Lower lobe of right lung (tissue), 2 donors: ENCODE measurements at places on chromosomes 3 and 15. TPM values are rescaled to one million over a fixed set of nuclear protein-coding genes. Genes with fewer than 3 reads are reported as not detected.

The SV2B gene
- 1.2 TPM for total RNA-seq

The CRYGS gene
- total RNA-seq: 4.0 TPM

The MEF2A gene
- total RNA-seq: 80.1 TPM

The TTLL13 gene
- total RNA-seq: not detected

The AVEN gene
- total RNA-seq: 8.9 TPM

The ARL14 gene
- total RNA-seq: not detected

- no peaks in the 10 kb centered on the region for H3K36me3 ChIP-seq
- no peak overlapping the region for H3K27ac ChIP-seq
- H3K4me1 ChIP-seq: peaks cover 16% of the 10 kb centered on the region
- H3K27me3 ChIP-seq: peaks cover 98% of the 10 kb centered on the region
- DNase-seq: no peak
- no peak overlapping the region for H3K4me3 ChIP-seq
These were observed 84.4 kb downstream of the NR2F2 start for GRCh38 chr15:96414875-96415274.

- no peaks in the 10 kb centered on the region for H3K27me3 ChIP-seq
- no peaks in the 10 kb centered on the region for H3K36me3 ChIP-seq
- H3K4me1 ChIP-seq: no peaks in the 10 kb centered on the region
- DNase-seq: no peak
- H3K4me3 ChIP-seq: no peak overlapping the region
These were observed 78.9 kb downstream of the FAM81A start for GRCh38 chr15:59516655-59517461.

GRCh38 chr15:35514759-35515158, 31.2 kb downstream of the DPH6 start:
- no peaks in the 10 kb centered on the region for H3K36me3 ChIP-seq
- no peak overlapping the region for H3K4me3 ChIP-seq
- no peaks in the 10 kb centered on the region for H3K4me1 ChIP-seq
- no peaks in the 10 kb centered on the region for H3K27me3 ChIP-seq

DNA sequence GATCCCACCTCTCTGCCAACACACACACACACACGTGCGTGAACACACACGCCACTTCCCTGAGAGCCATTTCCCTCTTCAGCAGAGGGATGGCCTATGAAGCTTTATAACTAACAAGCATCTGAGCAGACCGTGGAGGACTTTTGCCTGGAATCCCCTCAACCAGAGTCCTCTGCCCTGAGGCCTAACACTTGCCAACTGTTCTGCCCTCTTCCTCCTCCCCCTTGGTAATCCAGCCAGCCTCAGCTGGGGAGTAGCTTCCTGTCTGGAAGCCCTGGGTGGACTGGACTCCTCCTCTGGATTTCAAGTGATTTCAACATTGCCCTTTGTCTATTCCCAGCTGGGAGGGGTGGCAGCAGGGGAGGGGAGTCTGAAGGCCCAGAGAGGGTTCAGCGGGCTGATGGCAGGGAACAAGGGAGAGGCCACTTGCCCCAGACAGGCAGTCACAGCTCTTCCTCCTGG, 68.4 kb upstream of the HACD2 start:
- peak; percentile 68 for DNase-seq
- peaks cover 52% of the 10 kb centered on the region for H3K36me3 ChIP-seq
- no peak overlapping the region for H3K4me3 ChIP-seq

GRCh38 chr3:13325892-13326443, 94.2 kb downstream of the NUP210 start:
- H3K27me3 ChIP-seq: no peaks in the 10 kb centered on the region
- no peak overlapping the region for H3K4me3 ChIP-seq
- H3K27ac ChIP-seq: no peak overlapping the region
- no peaks in the 10 kb centered on the region for H3K4me1 ChIP-seq

DNA sequence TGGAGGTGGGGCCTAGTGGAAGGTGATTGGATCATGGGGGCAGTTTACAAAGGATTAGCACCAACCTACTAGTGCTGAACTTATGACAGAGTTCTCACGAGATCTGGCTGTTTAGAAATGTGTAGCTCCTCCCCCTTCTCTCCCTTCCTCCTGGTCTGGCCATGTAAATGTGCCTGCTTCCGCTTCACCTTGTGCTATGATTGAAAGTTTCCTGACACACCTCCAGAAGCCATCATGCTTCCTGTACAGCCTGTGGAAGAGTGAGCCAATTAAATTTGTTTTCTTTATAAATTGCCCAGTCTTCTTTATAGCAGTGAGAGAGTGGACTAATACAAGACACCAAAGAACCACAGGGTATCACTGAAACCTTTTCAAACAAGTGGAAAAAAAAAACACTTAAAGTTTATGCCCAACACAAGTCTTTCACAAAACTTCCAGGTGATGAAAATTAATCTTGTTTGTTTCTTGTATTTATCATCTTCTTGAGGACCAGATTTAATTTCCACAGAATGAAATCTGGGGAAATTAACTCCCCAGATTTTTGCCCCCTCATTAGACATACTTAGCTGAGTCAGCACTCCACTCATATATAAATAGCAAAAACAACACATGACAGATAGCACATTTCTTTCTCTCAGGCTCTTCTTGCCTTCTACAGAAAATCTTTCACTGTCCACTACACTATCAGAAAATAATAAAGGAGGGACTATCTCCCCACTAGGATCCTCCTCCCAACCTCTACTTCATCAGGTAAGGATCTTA, 847.2 kb downstream of the TUSC7 start:
- H3K4me1 ChIP-seq: no peaks in the 10 kb centered on the region
- no peaks in the 10 kb centered on the region for H3K36me3 ChIP-seq
- H3K27me3 ChIP-seq: no peaks in the 10 kb centered on the region
- H3K27ac ChIP-seq: no peak overlapping the region

- no peak overlapping the region for H3K27ac ChIP-seq
- no peaks in the 10 kb centered on the region for H3K27me3 ChIP-seq
- no peak for DNase-seq
- peaks cover 28% of the 10 kb centered on the region for H3K4me1 ChIP-seq
These were observed 63.7 kb upstream of the CRTC3 start for GRCh38 chr15:90465930-90466567.

DNA sequence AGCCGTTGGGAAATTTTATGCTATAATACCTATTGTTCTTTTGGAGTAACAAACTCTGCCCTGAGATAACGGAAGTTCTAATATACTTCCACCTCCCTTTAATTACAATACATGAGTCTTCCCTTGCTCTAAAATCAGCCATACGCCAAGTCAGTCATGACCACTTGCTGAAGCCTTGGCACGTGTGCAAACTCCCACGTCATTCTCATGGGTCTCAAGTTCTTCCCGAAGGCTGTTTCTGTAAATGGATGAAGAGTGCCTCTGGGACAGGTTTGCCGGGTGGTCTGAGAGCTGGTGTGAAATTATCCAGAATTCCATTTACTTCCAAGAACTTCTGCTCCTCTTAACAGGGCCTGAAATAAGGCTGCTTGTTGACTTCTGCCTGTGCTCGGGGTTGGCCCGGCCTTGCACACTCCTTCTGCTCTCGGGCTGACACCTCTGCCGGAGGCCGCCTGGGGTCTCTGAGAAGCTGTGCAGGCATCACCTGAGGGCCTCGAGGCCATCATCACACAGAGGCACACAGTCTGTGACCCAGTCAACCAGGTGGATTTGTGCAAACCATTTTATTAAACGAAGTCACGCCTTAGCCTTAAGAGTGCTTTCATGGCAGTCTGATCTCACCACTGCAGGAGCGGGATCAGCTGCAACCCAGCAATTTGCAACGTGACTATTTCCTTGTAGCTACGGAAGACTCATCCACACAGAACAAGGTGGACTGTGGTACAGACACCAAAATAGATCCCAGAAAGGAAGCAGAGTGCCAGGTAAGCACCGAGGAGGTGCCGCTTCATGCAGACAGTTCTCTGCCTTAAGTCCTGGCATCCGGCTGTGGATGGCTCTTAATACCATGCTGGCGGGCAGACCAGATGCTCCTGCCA, 120.1 kb downstream of the ADAMTS17 start:
- H3K27me3 ChIP-seq: no peaks in the 10 kb centered on the region
- no peaks in the 10 kb centered on the region for H3K36me3 ChIP-seq
- H3K27ac ChIP-seq: no peak overlapping the region
- no peak overlapping the region for H3K4me3 ChIP-seq
- no peak for DNase-seq

- H3K4me1 ChIP-seq: no peaks in the 10 kb centered on the region
- H3K27ac ChIP-seq: no peak overlapping the region
These were observed 641.1 kb upstream of the NAALADL2 start for GRCh38 chr3:174218016-174218415.

DNA sequence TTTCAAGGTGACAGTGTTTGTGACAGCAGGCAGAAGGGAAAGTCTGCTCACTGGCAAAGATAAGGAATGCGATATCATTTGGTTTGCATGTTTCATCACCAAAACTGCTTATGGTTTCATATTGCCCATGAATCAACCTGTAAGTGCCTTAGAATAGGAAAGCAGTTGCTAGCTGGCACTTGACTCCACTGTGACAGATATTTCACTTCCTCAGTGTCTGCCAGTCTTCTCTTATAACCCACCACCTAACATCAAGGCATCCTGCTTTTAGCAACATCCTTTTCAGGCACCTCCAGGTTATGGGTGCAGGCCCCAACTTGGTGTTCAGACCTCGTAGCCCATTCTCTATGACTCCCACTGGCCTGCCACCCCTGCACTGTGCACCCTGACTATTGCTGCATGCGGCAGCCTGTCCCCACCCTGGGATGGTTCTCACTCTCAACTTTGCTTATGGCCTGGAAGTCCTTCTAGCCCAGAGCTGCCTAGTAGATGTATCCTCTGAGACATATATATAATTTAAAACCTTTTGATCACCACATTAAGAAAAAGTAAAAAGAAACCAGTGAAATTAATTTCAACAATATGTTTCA, 154.4 kb upstream of the RARB start:
- no peaks in the 10 kb centered on the region for H3K36me3 ChIP-seq
- H3K4me1 ChIP-seq: no peaks in the 10 kb centered on the region
- H3K27ac ChIP-seq: no peak overlapping the region
